ENCODE measurements at places on chromosomes 5 and 9. TPM values are rescaled to one million over a fixed set of nuclear protein-coding genes. Genes with fewer than 3 reads are reported as not detected.

DNA sequence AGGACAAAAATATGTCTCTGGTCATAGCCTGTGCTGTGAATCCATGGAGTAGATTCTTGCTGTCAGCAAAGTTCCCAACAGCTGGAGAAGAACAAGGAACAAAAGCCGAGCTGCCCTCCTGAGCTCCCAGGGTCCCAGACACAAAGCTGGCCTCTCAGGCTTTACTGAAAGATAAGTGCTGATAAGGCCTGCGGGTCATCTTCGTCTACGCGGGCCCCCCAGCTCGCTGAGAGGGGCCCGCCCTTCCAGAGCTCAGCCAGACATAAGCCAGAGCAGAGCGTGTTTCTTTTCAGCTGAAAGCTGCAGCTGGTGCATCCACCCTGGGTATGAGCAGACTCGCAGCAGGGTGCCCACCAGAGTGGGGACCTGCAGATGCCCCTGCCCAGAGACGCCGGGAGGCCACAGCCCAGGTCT lies 84.7 kb downstream of the HSD17B3 start:
- peaks cover 3% of the 10 kb centered on the region for H3K36me3 ChIP-seq
- H3K4me3 ChIP-seq: no peak overlapping the region
- no peak overlapping the region for H3K27ac ChIP-seq
- no peaks in the 10 kb centered on the region for H3K4me1 ChIP-seq
- DNase-seq: no peak

GRCh38 chr5:157747766-157748700 lies 4.5 kb downstream of the LSM11 start:
- H3K36me3 ChIP-seq: no peaks in the 10 kb centered on the region
- no peaks in the 10 kb centered on the region for H3K4me1 ChIP-seq
- H3K4me3 ChIP-seq: no peak overlapping the region
- H3K27ac ChIP-seq: no peak overlapping the region

CWC27 gene
- total RNA-seq: 41.9 TPM

DNA sequence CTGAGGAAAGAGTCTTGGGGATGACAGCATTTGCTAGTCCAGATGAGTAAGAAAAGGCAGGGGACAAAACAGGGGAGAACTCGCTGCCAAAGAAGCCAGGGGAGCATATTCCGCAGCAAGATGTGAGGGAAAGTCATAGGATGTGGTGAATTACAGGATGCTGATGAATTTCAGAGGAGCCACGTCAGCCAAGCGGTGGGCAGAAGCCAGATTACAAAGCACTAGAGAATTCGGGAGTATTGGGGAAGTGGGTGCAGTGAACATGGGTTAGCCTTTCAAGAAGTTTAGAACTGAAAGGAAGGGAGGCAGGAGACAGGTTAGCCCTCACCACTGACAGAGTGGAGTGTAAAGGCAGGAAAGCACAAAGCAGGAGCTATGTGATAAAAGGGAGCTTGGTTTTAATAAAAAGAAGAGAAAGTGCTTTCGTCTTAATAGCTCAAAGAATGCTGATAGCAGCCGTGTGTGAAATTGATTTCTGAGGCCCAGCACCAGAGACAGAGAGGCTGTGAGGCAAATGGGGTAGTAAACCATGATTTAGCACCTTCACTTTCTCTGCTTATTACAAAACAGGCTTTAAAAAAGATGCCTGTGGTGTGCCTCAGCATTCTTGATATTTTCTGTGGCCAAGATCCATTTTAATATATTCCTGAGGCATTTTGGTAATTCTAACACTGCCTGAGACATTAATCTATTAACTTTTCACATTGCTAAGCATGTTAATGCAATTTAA lies 16.9 kb downstream of the ADAMTSL1 start:
- H3K4me3 ChIP-seq: no peak overlapping the region
- H3K27ac ChIP-seq: no peak overlapping the region
- H3K27me3 ChIP-seq: no peaks in the 10 kb centered on the region
- no peak for DNase-seq
- peaks cover 2% of the 10 kb centered on the region for H3K4me1 ChIP-seq
- H3K36me3 ChIP-seq: no peaks in the 10 kb centered on the region

GRCh38 chr5:137286025-137286610 lies 213.0 kb downstream of the SPOCK1 start:
- no peak for DNase-seq
- H3K36me3 ChIP-seq: no peaks in the 10 kb centered on the region
- no peak overlapping the region for H3K4me3 ChIP-seq
- H3K27me3 ChIP-seq: no peaks in the 10 kb centered on the region

CNTNAP3B gene
- 4.7 TPM for total RNA-seq

DNA sequence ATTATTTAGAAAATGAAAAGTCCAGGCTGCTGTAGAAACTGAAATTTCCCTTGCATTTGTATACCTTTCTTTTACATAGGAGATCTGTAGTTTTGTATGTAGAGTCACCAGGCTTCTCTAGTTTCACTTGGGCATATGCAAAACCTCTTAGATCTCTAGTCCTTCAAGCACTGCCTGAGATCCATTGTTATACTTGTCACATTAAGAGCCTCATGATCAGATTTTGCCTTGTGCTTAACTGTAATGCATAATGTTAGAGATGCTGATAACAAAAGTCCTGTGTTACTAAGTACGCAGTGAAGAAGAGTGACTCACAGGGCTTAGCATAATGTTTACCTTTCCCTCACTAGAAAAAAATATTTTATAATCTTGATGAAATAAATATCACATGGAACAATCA lies 250.2 kb downstream of the CYLC2 start:
- DNase-seq: no peak
- H3K27ac ChIP-seq: no peak overlapping the region
- no peaks in the 10 kb centered on the region for H3K36me3 ChIP-seq
- H3K27me3 ChIP-seq: no peaks in the 10 kb centered on the region

- H3K27ac ChIP-seq: no peak overlapping the region
- no peak for DNase-seq
- H3K27me3 ChIP-seq: no peaks in the 10 kb centered on the region
These were observed 5.6 kb upstream of the IL7R start for GRCh38 chr5:35850967-35851680.

DNA sequence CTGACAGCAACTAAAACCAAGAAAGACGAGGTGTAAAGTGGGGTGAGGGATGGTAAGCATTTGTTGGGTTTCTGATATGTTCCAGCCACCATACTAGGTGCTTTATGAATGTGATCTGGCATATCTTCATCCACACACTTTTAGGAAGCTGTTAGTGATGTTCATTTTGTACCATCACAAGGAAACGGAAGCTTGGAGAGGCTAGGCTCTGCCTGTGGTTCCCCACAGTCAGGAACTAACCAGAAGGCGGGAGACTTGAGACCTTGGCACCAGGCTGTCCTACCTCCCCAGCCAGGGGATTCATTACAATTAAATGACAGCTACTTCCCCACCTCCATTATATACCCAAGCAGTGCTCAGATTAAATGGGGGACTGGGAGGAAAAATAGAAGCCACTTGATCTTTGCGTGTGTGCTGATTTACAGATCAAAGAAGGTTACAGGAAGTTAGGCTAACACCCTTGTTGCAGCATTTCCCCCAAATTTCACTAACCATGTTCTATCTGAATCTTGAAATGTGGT lies 43.0 kb downstream of the SFXN1 start:
- no peak for DNase-seq
- no peak overlapping the region for H3K4me3 ChIP-seq
- H3K36me3 ChIP-seq: peaks cover 80% of the 10 kb centered on the region
- H3K27me3 ChIP-seq: no peaks in the 10 kb centered on the region
- no peak overlapping the region for H3K27ac ChIP-seq
- no peaks in the 10 kb centered on the region for H3K4me1 ChIP-seq

DNA sequence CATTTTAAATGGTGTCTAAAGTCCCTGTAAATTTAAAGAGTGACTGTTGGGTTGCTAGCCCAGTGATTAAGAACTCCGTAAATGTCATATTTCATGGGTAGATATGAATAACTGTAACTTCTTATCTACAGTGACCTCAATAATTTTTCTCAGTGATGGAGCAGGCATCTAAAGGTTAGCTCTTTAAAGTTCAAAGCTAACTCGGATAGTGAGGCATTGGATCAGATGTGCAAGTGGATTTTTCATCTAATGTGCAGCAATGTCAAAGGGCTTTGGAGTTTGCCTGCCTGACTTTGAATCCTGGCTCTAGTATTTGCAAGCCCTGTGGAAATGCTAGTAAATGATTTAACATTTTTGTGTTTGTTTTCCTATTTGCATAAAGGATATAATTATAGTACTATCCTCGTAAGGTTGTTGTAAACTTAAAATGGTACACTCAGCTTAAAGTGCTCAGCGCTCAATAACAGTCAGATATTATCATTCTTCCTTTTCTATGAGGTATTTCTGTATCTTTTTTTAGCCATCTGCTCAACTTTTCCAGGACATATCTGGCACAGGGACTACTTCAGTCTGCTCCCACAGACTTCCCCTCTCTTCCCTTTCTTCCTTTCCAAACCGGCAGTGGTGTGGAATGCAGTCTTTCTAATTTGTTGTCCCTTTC lies 163.7 kb upstream of the ELL2 start:
- no peak overlapping the region for H3K4me3 ChIP-seq
- no peaks in the 10 kb centered on the region for H3K4me1 ChIP-seq
- H3K27me3 ChIP-seq: no peaks in the 10 kb centered on the region
- H3K27ac ChIP-seq: no peak overlapping the region
- no peaks in the 10 kb centered on the region for H3K36me3 ChIP-seq

FOXI1 gene
- total RNA-seq: not detected

DNA sequence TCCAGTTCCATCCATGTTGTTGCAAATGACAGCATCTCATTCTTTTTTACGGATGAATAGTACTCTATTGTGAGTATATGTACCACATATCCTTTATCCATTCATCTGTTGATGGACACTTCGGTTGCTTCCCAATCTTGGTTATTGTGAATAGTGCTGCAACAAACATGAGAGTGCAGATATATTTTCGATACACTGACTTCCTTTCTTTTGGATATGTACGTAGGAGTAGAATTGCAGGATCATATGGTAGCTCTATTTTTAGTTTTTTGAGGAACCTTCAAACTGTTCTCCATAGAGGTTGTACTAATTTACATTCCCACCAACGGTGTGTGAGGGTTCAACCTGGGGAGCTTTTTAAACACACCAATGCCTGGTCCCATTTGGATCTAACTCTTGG lies 22.3 kb downstream of the GALNT12 start:
- H3K36me3 ChIP-seq: peaks cover 19% of the 10 kb centered on the region
- no peaks in the 10 kb centered on the region for H3K4me1 ChIP-seq
- H3K27ac ChIP-seq: no peak overlapping the region
- H3K4me3 ChIP-seq: no peak overlapping the region
- no peaks in the 10 kb centered on the region for H3K27me3 ChIP-seq

DNA sequence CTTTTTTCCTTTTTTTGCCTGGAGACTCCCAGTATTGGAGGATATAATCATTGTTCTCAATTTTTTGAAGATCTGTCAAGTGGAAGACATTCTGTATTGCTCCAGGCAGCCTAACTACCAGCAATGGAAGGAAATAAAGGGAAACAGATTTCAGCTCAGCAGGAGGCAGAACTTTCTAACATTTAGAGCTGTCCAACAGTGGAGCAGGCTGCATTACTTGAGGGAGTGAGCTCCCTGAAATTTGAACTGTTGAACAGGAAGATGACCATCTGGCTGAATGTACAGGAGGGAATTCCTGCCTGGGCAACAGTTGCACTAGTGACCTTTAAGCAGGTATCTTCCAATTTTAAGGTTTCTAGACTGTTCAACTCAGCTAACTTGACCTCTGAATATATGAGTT lies 1.1 kb upstream of the GAPVD1 start:
- peaks cover 16% of the 10 kb centered on the region for H3K36me3 ChIP-seq
- H3K4me1 ChIP-seq: no peaks in the 10 kb centered on the region
- peak overlapping the region; percentile 97 for H3K4me3 ChIP-seq
- DNase-seq: no peak
- no peak overlapping the region for H3K27ac ChIP-seq

DNA sequence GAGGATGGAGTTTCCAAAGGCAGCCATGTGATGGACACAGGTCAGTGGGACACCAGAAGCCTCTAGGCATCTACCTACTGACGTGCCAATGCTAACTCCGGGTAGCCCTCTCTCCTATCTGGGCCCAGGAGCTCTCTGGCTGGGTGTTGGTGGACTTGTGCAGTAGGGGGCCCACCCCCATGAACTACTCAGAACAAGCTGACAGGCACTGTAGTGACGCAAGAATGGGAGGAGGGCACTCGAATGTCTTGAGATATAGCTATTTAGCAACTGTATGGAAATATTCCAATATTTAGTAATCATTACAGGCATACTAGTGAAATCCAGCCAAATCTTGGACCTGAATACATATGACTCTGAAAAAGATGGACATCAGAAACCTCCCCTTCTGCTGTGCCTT lies 5.7 kb upstream of the DOCK2 start:
- H3K4me3 ChIP-seq: no peak overlapping the region
- no peak for DNase-seq
- H3K27me3 ChIP-seq: no peaks in the 10 kb centered on the region
- H3K36me3 ChIP-seq: no peaks in the 10 kb centered on the region
- no peak overlapping the region for H3K27ac ChIP-seq

C9orf152 gene
- total RNA-seq: not detected

PCSK5 gene
- total RNA-seq: 6.3 TPM

DNA sequence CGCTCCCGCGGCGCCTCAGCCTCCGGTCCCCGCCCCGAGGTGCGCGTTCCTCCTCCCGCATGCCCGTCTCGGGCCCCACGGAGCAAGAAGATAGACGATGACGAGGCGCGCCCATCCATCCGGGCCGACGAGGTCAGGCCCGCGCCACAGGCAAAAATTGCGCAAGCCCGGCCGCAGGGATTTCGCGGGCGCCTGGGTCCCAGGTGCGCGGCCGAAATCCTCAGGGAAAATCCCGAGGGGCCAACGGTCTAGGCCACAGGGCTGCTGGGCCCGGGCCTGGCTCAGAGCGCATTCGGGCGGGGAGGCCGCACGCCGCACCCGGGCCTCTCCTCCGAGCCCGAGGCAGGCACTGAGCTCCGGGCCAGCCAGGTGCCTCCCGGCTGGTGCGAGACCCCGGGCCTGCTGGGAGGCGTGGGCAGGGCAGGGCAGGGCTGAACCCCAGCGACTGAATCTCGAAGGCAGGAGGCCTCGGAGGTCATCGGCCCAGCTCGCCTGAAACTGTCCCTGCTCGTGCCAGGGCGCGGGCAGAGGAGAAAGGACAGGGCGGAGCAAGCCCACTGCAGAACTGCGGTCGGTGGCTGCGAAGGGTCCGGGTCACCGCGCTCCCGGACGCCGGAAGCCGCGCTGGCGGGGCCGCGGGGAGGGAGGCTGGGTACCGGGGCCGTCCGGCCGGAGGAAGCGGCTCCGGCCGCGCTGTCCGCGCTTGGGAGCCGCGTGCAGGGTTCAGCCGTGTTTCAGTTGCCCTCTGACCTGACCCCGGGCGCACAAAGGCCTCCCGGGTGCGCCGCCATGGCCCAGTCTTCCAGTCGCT lies 66.8 kb downstream of the FOXD1 start:
- H3K27ac ChIP-seq: no peak overlapping the region
- no peaks in the 10 kb centered on the region for H3K4me1 ChIP-seq
- no peaks in the 10 kb centered on the region for H3K27me3 ChIP-seq
- no peak overlapping the region for H3K4me3 ChIP-seq
- peaks cover 14% of the 10 kb centered on the region for H3K36me3 ChIP-seq
- DNase-seq: peak; percentile 56

DNA sequence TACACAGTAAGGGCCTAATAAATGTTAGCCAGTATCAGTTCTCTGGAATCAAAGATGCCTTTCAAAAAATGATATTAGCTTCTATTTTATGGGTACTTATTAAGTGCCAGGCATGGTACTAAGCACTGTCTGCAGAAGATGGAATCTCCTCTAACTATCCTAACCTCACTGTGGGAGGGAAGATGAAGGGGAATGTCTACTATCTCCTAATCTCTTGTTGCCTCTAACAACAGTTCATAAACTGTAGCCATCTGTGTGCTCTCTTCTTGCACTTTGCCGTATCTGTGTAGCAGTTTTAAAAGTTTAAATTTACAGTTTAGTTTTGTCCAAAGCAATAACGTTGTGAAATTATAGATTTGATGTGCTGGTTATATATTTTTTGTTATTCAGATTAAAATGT lies 99.6 kb upstream of the CCDC112 start:
- no peaks in the 10 kb centered on the region for H3K4me1 ChIP-seq
- DNase-seq: no peak
- no peak overlapping the region for H3K27ac ChIP-seq
- H3K4me3 ChIP-seq: no peak overlapping the region
